H7 (cell line): ENCODE measurements at places on chromosomes 1 and 21.

GRCh38 chr1:52588535-52588934 lies 13.6 kb upstream of the GPX7 start:
- no peak for DNase-seq

DNA sequence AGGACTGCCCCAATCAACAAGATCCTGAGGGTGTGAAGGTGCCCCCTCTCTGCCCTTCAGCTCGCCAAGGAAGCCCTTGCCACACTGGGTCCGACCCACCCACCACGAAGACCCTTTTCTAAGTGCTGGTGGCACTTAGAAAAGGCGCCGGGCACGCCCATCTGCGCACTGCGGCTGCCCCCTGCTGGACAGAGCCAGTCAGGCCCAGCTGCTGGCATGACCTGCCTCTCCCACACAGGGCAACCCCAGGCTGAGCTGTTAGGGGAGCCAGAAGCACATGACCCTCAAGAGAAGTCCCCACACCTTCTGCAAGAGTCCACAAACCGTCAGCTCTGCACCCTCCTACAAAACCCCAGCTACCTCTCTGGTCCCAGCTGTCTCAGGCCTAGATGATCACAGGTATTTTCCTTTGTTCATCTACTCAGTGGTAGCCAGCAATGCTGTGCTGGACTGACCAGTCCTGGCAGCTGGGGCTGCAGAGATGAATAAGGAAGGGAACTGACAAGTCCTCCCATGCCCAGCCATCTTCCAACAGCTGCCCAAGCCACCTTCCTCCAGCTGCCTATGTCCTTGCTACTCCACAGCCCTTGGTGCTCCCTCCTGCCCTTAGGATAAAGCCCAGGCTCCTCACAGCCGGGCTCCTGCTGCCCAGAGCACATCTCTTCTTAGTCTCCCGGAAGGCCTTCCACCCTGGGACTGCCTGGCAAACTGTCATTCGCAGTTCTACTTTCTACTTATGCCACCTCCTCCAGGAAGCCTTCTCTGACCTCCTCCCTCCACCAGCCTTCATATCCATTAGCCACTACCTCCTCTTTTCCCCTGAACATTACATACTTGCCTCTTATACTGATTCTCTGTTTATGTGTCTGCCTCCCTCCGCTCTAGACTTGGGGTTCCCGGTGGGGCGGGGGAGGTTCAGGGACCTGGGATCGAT lies 39.8 kb upstream of the ZC3H12A start:
- DNase-seq: peak; percentile 93

GRCh38 chr1:168499688-168500049 lies 44.1 kb downstream of the XCL2 start:
- DNase-seq: no peak

DNA sequence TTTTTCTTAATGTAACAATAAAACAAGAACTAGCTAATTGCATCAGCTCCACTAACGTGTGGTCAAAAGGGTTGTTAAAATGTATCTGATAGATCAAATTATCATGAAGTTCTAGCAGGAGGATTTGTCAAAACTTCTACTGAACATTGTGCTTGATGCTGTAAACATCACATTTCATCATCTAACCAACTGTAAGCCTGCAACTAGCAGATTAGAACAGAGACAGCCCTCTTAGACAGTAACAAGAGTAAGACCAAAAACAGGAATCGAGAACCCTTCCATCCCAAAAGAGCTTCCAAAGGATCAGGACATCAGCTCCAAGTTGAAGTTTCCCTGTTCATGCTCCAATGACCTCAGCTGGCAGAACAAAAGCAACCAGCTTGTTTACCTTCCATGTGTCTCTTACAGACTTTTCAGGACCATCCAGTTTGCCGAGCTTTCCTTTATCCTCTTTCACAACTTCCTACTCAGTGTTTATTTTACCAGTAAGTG lies 44.6 kb downstream of the NIBAN1 start:
- DNase-seq: no peak

GRCh38 chr1:230567221-230567575 lies 75.1 kb upstream of the COG2 start:
- DNase-seq: no peak

DNA sequence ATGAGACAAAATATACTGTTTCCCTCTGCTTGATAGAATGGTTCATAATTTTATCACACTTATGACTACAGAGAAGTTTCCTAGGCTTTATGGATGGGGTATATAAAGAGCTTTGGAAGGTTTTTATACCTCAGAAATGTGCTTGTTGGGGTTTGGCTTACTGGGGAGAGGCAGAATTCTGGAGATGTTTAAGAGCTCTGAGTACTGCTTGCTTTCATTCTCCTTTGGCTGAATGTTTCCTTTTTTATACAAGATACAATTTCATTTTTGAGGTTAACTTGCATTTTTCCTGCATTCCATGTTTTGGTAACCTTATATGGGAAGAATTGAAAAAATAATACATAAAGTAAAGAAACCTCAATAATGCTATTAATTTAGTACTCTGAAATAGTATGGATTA lies 157.7 kb upstream of the COL11A1 start:
- no peak for DNase-seq

GRCh38 chr1:158104891-158105290 lies 75.8 kb upstream of the CD1D start:
- DNase-seq: no peak
